ENCODE measurements at places on chromosomes 11 and 22.

DNA sequence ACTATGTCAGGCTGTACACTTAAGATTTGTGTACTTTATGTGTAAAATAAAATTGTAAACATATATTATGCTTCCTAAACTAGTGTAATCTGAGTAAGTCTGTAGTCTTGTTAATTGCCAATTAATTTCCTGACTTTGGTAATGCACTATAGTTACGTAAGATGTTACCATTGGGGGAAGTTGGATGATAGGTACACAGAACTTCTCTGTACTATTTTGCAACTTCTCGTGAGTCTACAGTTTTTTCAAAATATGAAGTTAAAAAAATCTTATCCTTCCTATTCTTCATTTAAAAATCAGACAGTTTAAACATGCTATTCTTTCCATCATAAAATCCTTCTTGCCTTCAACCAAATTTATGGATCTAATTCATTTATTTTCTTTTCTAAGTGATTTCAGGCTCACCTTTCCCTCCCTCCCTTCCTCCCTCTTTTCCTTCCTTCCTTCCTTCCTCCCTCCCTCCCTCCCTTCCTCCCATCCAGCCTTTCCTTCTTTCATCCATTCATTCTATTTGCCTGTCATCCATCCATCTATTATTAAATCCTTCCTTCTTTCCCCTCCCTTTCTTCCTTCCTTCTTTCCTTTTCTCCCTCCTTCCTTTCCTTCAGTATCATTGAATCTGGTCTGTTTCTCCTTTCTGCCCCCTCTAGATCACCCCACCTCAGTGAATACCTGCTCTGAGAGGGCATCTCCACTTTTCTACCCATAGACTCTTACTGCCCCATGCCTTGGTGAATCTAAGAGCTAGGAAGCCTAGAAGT is 22.1 kb upstream of the ASCC2 start:
- no peak for DNase-seq

DNA sequence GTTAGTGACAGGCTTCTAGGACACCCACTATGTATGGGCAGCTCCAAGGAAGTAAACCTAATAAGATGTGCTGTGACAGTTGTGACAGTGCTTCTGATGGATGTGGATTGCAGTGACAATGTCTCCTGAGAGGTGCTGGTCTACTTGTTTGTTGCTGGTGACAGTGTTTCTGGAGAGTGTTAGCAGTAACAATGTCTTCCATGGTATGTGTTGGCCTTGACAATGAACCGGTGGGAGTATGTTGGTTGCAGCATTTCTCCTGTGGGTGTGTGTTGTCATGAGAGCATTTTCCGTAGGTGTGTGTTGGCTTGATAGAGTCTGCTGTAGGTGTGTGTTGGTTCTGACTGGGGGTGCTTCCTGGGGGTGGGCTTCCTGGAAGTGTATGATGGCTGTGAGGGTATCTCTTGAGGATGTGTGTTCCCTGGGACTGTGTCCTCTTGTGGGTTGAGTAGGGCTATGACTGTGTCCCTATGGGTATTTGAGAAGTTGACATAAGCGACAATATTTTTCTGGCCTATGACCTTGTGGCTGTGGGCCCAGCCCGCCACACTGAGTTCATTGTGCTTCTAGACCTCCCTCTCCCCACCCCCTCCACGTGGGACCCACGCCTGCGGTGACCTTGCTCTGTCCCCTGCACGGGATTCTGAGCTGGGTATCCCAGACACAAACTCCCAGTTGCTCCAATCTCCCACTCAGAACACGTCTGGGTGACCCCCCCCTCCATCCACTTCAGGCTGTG is 1.2 kb downstream of the DCHS1 start:
- DNase-seq: no peak

DNA sequence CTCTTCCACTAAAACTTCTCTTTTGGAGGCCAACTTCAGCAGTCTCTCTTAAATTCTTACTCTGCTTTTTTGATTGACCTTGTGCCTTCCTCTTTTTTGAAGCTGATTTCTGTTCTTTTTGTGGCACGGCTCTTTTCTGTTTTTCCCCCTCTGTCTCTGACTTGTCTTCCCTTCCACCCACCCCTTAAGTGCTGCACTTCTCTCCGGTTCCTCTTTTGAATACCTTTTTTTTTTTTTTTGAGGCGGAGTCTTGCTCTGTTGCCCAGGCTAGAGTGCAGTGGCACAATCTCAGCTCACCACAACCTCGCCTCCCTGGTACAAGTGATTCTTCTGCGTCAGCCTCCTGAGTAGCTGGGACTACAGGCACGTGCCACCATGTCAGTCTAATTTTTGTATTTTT is 211.9 kb downstream of the BLID start:
- DNase-seq: no peak

GRCh38 chr11:93410441-93410840 is 79.9 kb downstream of the DEUP1 start:
- DNase-seq: peak; percentile 16

DNA sequence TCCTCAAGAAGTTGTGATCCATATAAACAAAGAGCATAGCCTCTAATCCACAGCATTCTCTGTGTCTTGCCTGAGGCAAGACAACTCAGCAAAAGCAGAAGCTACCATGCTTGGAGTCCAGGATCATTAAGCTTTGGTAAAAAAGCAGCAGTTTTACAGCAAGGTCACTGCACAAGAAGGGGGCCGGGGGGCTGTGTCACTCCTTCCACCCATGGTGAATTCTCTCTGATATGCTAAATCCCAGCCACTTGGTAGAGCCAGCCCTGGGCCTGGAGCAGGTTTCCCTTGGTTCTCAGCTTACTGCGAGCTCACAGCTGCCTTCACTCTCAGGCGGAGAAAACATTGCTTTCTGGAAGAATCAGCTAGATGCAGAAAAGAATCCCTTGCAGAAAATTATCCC is 144.7 kb downstream of the TENM4 start:
- DNase-seq: no peak

DNA sequence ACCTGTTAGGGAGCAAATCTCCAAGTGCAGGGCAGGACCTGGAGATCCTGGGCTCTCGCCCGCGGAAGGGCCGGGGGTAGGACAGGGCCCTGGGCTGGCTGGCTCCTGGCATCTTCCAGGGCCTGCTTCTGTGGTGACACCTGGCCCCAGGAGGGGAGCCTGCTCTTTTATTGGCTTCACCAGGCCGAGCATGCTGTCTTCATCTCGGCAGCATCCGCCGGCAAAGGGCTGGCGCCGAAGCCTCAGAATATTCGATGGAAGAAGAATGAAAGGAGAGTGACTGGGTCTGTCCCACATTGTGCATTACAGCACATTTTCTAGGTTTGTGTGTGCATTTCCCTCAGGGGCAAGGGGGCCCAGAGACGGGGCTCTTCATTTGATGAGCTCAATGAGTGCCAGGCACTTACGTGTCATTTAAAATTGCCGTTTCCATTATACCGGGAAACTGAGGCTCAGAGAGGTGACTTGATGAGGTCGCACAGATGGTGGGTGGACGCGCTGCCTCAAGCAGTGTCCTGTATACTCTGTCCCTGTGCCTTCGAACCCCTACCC is 70.0 kb downstream of the RBX1 start:
- DNase-seq: no peak

GRCh38 chr22:37214731-37215030 is 2.4 kb upstream of the SSTR3 start:
- no peak for DNase-seq

DNA sequence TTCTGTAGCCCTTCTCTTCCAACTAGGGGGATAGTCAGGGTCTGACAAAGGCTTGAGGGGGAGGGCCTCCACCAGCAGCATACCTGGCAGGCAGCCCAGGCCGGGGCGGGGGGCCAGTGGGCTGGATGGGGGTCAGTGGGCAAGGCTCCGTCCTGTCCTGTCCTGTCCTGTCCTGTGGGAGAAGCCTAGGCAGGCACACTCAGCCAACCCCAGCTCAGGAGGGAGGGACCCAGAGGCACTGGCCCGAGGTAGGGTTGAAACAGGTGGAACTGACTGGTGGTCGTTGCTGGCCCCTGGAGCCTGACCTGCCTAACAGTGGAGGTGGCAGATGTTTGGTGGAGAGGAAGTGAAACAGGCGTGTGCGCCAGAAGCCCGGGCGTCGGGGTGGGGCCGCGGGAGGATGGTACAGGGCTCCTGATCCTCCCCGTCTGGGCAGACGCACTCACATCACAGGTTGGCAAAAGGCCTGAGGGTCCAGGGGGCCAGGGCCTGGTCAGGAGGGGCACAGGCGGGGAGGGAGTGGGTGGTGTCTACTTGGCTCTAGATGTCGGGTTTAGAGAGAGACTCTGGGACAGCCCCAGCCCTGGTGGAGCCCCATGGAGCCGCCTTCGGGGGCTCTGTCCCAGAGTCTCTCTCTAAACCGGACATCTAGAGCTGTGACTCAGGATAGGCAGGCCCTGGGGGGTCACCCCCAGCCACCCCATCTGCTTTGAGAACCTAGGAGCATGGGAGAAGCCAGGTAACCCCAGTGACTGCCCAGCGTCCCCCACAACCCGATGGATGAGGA is 32.5 kb upstream of the GRAMD4 start:
- peak; percentile 22 for DNase-seq

- no peak for DNase-seq
These were observed 43.0 kb downstream of the BTG4 start for GRCh38 chr11:111469200-111469599.

DNA sequence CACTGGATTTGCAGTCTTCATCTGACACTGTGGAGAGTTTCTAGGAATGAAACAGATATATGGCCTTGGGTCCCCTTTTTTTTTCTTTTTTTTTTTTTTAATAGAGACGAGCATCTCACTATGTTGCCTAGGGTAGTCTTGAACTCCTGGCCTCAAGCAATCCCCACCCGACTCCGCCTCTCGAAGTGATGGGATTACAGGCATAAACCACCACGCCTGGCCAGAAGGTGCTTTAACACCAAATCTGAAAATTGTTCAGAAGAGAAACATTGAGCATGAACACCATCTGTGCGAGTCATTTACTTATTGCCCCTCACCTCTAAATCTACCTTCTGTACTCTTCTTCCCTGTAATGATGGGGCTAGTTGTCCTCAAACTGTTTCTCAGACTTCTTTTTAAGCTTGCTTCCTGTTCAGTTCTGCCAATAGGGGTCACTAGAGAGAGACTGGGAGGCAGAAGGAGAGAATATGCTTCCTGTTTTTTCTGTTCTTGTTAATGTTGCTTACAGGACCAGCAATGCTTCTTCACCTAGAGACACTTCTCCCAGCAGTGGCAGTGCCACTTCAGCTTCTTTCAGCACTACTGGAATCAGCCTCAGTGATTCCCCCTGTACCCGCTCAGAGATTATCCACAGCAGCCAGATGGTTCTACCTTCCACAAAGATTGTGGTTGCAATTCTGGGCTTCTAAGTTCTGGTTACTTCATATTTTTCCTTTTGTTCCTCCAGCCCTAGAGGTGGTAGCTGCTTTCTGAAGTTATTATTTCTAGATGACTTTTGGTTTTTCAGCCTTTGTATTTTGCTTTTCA is 20.8 kb upstream of the ZBED5 start:
- DNase-seq: no peak

- DNase-seq: no peak
These were observed 3.6 kb downstream of the C11orf68 start for GRCh38 chr11:65915101-65915820.

- DNase-seq: no peak
These were observed 83.2 kb downstream of the TEAD1 start for GRCh38 chr11:12757416-12757815.
